T-helper 9 cell (primary cell): ENCODE measurements at places on chromosomes 7 and 10.

GRCh38 chr10:7417103-7417623 lies 6.3 kb upstream of the SFMBT2 start:
- DNase-seq = no peak

GRCh38 chr10:124197371-124198124 lies 104.2 kb upstream of the CHST15 start:
- DNase-seq = no peak

GRCh38 chr10:70604106-70604505 lies 1.6 kb upstream of the PRF1 start:
- DNase-seq = no peak

- no peak for DNase-seq
Observed at GRCh38 chr10:24694086-24694485, 29.6 kb downstream of the ARHGAP21 start.

DNA sequence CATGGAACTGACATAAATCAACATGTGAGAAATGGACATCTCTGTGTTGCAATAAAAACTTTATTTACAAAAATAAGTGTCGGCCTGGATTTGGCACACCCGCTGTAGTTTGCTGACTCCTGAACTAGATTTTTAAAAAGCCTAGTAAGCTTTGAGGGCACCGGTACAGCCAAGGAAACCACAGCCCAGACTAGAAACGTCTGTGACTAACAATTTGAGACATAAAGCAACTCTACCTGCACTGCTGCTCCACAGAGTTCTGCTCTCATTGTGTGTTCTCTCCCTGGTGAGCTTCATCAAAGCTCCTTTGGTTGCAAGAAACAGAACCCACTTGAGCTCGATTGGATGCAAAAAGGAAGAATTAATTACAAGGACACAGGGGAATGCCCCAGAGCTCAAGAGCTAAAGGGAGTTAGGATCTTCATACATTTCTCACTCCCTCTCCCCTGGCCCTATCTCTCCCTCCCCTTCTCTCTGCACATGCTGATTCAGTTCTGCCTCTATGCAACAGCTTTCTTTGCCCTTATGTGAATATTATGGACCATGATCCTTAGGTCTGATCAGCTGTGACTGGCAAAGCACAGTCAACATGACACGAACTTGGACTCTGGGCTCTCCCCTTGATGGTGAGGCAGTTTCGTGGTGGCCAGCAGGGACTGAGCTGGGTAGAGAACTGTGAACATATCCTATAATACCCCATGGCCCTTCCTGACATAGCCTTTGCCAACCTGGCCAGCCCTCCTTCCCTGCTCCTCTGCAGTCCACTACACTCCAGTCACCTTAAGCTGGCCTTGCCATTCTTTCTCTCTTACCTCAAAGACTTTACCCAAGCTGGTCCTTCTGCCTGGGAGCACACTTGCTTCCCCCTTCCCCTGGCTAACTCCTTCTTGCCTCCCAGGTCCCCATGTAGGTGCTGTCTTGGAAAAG lies 77.5 kb upstream of the YAE1 start:
- no peak for DNase-seq

GRCh38 chr7:41333511-41333910 lies 369.4 kb downstream of the INHBA start:
- DNase-seq = no peak

GRCh38 chr10:30591249-30591670 lies 38.3 kb downstream of the LYZL2 start:
- DNase-seq = peak; percentile 34

DNA sequence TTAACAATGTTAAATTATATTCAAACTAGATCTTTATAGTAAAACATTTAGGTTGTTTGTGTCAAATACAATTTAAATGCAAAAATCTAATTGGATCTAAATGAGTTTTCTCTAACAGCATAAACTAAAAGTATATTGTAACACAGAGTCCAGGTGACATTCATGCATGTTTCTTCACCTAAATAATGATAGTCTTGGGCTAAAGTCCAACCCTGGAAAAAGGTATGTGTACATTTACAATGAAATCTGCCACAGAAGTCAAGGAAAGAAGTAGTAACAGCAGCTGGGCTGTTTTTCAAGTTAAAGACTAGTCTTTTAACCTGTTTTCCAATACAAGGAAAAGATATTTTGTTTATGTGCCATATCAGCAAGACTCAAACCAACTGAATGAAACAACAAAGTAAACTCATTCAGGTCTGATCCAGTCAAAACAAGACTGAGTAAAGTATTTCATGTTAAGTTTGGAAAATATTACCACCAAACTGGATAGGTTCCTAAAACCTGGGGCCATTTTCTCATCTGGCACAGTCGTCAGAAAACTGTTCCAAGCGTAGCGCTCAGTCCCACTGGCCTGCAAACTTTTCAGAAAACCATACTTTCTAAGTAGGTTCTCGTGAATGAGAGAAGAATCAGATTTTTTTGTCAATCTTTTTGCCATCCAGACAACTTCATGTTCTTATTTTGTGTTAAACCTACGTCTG lies 349.2 kb downstream of the HGF start:
- DNase-seq = no peak

DNA sequence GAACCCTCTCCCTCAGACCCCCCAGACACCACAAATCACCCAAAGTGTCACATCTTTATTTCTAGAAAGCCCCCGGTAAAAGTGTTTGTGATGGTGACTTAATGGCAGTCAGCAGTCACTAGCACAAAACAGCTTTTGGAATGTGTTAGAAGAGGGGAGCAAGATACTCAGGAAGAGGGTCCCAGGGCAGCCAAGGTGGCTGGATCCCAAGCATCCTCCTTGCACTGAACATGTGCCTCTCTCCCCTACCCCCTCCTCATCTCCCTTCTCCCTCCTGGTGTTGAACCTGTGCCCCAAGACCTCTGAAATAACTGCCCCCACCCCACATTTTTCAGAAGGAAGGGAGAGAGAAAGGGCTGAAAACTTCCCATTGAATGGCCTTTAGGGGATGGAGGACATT lies 37.8 kb upstream of the MXI1 start:
- no peak for DNase-seq

DNA sequence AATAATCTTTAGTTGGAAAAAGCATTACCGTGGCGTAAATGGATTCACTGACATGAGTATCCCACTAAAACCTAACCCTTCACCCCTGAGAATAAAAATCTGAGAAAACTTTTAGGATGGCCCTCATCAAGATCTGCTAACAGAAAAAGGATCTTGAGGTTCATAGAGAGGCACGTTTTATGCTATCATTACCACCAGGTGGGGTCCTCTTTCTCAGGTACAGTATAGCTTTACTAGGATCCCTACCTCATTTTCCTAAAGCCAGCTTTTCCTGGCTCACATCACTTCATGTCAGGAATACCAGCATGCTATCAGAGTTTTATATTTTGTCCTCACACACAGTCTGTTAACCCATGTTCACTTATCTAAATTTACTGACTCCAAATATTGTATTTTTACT lies 173.7 kb downstream of the POM121L12 start:
- no peak for DNase-seq

DNA sequence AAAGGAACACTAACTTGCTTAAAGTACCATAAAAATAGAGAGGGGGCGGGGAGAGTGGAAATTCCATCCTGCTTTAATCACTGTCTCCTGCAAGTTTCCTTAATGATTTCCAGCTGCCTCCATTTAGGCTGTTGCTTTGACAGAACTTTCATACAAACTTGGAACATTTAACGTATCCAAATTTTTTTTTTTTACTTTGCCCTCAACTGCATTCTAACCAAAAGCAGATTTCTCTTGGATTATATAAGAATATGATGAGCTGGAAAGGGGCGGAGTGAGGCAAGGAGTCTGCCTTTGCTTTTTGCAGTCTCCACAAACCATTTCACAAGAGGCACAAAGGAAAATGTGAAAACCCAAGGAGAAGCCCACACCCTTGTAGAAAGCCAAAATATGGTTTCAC lies 46.6 kb upstream of the COL1A2 start:
- DNase-seq = no peak

- no peak for DNase-seq
Observed at GRCh38 chr10:61719906-61720305, 57.2 kb downstream of the CABCOCO1 start.

DNA sequence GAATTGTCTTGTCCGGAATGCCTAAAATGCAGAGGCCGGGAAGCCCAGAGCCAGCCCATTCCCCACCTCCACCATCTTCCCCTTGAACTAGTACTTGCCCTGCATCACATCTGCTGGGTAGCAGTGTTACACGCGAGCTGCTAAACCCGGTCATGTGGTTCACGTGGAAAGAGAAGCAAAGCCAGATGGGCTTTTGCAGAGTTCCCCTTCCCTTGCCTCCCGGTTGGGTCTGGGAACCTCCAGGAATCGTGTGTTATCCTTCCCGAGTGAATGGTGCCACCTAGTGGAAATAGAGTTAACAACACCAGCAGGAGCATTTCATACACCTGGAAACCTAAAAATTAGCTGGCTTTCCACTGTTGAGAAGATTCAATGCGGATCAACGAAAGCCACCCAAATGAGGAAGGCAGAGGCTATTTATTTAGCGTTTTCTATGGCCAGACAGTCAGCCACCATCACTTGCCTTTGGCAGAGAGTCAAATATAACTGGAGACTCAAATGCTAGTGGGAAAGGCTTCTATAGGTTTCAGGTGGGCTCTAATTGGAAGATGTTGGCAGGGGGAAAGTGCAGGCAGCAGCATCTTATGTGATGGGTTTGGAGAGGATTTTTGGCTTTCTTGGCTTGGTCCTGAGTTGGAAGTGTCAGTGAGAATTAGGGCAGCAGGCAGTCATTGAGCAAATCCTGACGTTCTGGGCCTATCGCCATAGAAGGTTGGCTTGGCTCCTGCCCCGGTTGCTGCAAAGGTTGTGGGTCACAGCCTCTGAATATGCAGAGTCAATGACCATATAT lies 12.9 kb upstream of the DENND2A start:
- DNase-seq = no peak

DNA sequence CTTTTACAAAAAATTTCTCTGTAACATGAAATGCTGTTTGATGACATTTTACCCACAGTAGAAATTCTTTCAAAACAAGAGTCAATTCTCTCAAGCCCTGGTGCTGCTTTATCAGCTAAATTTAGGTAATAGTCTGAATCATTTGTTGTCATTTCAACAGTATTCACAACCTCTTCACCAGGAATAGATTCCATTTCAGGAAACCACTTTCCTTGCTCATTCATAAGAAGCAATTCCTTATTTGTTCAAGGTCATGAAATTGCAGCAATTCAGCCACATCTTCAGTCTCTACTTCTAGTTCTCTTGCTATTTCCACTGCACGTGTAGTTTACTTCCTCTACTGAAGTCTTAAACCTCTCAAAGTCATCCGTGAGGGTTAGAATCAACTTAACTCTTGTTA lies 14.1 kb downstream of the STAG3 start:
- no peak for DNase-seq

DNA sequence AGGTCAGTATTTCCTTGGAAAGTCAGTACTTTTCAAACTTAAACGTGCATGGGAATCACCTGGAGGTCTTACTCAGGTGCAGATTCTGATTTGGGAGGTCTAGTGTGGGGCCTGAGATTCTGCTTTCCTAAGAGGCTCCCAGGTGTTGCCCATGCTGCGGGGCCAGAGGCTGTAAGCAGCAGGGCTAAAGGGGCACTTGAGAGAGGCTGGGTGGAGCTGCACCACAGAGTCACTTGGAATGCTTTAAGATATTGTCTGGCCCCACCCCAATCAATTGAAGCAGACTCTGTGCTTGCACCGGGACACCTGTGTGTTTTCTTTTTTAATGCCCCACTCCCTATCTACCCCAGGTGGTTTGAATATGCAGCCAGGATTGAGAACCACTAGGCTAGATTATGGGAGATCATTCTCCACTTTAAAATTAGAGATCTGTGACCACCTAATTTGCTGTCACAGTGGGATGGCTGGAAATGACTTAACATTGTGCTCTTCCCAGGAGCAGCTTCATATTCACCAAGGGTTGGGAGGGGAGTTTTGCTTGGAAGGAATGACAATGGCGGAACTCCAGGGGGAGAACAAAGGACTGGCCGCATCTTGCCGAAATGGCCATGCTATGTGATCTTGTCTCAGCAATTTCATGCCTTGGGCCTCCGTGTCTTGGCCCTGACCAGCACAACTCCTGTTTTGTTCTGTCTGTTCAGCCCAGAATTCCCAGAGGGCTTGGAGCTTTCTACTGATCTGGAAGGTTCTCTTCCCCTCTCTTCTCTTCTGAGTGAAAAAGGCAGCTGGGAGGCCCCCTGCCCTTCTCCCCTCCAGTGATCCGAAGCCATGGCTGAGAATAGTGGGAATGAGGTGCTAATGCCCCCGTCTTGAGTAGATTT lies 80.2 kb downstream of the FAM241B start:
- DNase-seq = no peak

- no peak for DNase-seq
Observed at GRCh38 chr10:118725886-118726500, 28.8 kb downstream of the CACUL1 start.

- DNase-seq = no peak
Observed at GRCh38 chr7:91784469-91784868, 96.0 kb downstream of the MTERF1 start.

GRCh38 chr10:116112232-116113231 lies 160.5 kb downstream of the GFRA1 start:
- DNase-seq = no peak

- no peak for DNase-seq
Observed at GRCh38 chr7:52168085-52168484, 851.5 kb upstream of the COBL start.

DNA sequence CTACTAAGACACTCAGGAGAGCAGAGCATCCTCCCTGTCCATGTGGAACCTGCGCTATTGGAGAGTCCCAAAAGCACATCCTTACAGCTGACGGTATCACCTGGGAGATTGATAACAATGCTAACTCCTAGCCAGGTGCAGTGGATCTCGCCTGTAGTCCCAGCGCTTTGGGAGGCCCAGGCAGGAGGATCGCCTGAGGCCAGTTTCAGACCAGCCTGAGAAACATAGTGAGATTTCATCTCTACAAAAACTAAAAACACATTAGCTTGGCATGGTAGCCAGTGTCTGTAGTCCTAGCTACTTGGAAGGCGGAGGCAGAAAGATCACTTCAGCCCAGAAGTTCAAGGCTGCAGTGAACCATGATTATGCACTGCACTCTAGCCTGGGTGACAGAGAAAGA lies 174.9 kb downstream of the ARHGAP12 start:
- no peak for DNase-seq

- no peak for DNase-seq
Observed at GRCh38 chr10:22314852-22315251, 1.3 kb upstream of the COMMD3 start.

GRCh38 chr10:15262036-15262713 lies 93.7 kb upstream of the NMT2 start:
- DNase-seq = no peak

GRCh38 chr10:46220872-46221538 lies 65.8 kb upstream of the ANTXRL start:
- DNase-seq = no peak
